ENCODE measurements at places on chromosomes 11 and 22.

GRCh38 chr11:17077240-17077519, 287 bp downstream of the RPS13 start:
- no peak for DNase-seq

DNA sequence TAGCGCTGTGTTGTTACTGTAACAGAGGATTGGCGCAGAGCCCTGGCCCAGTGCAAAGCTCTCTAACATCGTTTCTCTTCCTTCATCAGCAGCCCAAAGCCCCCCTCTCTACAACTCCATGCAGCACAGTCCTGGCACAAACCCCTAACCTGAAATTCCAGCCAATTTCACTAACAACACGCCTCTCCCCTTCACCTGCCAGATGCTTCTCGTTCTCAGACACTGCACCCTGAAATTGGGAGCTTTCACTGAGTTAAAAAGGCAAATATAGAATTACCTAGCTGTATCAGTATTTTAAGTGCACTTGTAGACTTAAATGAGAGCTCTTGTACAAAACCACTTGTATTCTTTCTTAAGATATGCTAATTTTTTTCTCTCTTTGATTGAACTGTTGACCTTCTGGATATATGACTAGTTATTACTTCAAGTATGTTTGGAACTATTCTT, 16.3 kb downstream of the GRAP2 start:
- DNase-seq: no peak

DNA sequence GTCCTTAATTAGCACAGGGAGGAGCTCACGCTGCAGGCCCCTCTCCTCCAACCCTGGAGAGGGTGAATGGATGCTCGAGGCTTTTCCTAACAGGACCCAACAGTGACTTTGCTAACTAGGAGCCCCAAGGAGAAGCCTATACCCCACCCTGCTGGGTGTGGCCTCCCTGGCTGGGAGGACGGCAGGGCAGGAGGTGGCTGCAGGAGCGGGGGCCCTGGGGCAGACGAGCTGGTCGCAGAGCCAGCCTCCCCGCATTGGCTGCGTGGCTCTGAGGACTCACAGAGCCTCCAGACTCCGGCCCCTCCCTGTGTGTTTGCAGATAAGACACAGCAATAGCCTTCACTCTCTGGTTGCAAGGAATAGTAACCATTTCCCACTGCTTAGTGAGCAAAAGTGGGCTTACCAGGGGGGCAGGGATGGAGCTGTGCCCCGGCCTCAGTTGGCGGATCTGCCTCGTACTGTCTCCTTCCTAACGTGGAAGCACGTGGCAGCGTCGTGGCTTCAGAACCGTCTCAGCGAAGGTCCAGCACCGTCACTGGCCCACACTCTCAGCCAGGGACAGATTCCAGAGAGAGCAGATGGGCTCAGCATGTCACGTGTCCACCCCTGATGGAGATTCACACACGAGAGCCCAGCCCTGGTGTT, 1087.5 kb downstream of the BRD1 start:
- no peak for DNase-seq

GRCh38 chr11:29432719-29433325, 584.0 kb downstream of the KCNA4 start:
- DNase-seq: no peak

GRCh38 chr11:1230121-1230455, 7.2 kb downstream of the MUC5B start:
- no peak for DNase-seq

DNA sequence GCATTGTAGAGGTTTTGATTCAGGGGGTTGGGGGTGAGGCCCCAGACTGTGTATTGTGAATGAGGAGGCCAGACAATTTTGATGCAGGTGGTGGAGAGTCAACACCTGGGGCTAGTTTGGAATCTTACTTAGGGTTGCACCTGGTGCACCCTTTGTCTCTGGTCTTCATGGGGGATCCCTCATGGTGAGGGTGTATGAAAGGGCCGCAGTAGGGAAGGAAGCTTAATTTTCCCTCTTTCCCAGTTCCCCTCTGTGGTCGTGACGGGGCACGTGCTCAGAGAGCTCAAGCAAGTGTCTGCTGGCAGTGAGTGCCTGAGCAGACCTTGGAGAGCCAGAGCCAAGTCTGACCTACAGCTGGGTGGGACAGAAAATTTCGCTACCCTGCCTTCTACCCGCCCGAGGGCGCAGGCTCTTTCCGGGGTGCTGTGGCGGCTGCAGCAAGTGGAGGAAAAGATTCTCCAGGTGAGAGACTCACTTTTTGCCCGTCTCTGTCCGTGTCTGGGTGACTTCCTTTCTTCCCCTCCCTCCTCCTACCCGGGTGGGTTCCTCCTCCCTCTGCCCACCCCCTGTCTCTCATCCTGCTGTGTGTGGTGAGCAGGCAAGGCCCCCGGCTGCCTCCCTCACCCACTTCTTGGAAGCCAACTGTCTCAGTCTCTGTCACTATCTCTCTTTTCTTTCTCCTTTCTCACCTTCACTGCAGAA, 131.7 kb downstream of the MICAL2 start:
- DNase-seq: no peak

DNA sequence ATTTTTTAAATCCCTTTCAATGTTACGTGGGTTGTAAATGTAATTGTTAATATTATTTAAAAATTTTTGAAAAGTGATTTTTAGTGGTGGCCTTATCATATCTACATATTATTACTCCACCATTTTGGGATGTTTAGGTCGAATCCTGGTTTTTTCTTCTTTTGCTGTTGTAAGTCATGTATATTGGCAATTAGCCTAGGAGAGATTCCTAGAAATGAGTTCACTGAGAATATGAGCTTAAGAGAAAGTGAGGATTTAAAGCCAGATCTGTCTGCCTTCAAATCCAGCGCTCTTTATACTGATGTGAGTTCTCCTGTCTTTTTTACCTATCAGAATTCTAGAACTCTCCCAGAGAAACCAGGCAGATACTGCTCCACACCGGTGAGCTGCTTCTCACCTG, 56.1 kb downstream of the PTPRJ start:
- DNase-seq: no peak

- no peak for DNase-seq
Observed at GRCh38 chr22:37739611-37740049, 42.8 kb downstream of the TRIOBP start.

GRCh38 chr11:73295241-73295995, 12.7 kb upstream of the ARHGEF17 start:
- DNase-seq: peak; percentile 68

- DNase-seq: no peak
Observed at GRCh38 chr11:128823753-128824152, 43.3 kb downstream of the KCNJ1 start.

GRCh38 chr11:73999581-74000306, 9.1 kb downstream of the UCP3 start:
- no peak for DNase-seq

GRCh38 chr11:118015385-118015841, 29.2 kb downstream of the IL10RA start:
- no peak for DNase-seq

- no peak for DNase-seq
Observed at GRCh38 chr22:37100589-37101127, 8.9 kb downstream of the TMPRSS6 start.

- DNase-seq: no peak
Observed at GRCh38 chr11:130624971-130625544, 176.6 kb downstream of the ADAMTS15 start.

DNA sequence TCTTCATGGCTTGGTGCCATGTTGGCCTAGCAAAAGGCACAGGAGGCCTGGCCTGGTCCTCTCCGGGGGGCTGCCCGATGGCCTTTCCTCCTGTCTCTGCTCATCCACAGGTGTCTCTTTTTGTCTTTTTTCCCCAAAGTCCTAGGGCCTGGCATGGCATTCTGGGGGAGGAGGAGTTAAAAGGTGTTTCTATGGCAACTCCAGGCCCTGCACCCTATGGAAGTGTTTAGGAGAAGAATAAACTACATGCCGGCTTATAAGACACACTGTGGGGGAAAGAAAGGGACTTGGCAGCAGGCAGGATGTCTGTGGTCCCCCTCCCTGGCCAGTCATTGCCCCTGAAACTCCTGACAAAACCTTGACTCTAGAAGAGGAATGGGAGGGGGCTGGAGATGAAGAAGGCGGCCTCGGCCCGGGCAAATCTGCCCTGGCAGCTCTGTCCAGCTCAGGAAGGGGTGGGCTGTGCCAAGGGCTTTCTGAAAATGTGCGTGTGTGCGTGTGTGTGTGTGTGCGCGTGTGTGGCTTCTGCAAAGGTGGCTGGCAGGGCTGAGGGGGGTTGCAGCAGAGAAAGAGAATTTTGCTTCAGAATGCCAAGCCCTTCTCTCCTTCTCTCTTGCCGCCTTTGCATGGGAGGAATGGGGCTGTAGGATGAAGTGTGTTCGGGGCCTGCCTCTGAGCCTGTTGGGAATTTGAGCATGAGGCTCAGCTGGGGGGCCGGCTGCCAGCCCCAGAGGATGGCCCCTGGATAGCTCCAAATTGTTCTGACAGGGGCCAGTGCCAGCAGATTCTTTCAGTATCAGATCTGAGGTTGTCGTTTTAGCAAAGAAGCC, 3.2 kb downstream of the TIMP3 start:
- DNase-seq: no peak

DNA sequence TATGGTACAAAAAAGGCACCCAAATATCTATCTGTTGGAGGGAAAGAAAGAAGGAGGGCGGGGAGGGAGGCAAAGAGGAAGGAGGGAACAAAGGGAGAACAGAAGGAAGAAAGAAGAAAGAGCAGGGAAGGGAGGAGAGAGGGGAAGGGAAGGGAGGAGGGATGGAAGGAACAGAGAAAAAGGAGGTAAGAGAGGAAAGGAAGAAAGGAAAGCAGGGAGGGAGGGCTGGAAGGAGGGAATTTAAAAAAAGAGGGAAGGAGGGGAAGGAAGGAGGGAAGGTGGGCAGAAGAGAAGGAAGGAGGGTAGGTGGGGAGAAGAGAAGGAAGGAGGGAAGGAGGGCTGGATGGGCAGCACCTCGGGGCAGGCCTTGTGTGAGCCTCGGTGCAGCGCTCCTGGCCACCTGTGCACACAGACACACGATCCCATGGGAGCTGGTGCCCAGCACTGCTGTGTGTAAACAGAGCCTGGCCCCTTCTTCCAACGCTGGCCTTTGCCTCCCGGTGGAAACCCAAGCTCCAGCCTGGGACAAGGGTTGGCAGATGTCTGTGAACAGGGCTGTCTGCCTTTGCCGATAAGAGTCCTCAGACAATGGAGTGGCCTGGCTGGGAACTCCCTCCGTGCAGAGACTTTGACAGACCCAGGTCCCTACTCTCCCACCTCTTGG, 23.2 kb downstream of the SMIM38 start:
- no peak for DNase-seq
